ENCODE measurements at places on chromosomes 1 and 21.

DNA sequence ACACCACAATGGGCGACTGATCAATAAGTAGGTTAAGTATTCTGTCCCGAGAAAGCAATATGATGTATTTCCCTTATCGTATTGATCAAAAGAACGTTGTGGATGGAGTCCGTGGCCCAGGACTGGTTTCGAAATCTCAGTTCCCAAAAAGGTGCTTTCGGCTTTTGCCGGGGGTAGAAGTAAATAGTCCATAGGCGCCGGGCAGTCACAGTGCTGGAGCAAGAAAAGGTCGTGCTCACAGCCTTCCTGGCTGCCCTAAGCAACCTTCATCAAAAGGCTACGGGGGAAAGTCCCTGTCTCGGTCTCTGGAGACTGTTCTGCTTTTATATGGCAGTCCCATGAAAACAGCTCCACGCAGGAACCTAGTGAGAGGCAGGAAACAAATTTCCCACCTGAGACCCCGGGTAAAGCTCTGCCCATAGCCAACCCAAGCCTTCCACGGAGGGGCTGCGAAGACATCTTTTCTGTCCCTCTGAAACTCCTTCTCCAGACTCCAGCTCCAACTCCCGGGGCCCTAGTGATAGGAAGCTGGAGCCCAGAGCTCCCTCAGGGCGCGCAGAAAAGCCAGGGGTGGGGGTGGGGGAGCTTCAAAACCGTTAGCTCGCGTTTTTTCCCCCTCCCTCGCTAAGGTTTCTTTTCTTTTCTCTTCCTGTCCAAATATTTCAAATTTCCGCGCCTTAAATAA is 7.0 kb downstream of the CDKN2C start:
- no peak for DNase-seq

DNA sequence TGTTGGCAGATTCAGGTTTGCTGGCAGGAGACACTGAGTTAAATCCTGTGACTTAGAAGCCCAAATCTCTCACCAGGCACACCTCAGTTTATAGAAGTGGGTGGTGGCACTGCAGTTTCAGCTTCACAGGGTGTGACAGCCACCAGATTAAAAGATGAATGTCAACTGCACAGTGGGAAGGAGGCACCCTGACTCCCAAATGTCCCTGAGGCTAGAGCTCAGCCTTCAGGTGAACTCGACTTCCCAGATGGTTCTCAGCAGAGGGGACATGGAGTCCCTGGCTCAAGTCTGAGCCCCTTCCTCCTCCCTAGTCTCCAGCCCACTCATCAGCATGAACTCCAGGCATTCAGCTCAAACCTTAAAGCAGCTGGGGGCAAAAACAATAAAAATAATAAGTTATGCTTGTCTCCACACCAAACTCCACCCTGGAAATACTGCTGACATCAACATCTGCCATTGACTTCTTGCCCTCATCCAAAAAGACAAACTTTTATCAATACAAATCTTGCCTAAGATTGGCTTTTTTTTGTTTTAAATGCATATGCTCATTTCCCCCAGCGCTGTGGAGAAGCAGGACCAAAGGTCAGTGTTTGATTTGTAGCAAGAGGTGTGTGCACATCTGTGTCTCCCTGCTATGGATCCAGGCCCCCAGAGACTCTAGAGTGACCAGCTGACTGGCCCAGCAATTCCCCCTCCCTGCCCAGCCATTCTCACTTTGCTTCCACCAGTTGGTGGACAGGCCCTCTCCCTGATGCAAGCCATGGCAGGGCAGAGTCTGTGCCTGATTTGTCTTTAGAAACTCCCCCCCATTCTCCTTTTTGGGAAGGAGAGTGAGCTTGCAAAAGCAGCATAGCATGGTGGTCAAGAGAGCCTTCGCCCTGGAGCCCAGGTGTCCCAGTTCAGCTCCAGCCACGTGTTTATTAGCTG is 18.5 kb upstream of the S100A7 start:
- DNase-seq: no peak

DNA sequence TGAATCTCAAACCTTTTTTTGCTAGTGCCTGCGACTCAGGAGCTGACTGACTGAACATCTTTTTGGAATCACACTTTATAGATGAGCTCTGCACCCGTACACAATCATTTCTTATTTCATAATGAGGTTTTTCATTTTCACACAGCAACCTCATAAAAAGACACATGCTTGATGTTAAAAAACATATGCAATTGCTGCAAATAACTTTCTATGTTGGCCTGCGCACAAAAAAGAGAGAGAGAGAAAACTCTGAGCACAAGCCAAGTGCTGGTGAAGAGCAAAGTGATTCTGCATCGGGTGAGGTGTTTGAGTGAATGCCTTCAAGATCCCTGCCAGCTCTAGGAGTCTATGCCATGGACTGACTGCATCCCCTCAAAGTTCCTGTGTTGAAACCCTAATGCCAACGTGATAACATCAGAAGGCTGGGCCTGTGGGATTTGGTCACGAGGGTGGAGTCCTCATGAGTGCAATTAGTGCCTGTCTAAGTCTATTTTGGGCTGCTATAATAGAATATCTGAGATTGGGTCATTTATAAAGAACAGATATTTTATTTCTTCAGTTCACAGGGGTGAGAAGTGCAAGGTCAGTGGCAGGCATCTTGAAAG is 36.6 kb downstream of the C1orf87 start:
- no peak for DNase-seq

GRCh38 chr1:34164771-34165391 is at the start of gene CSMD2:
TSS of gene CSMD2 (minus strand) at chr1:34165230. CDS start at chr1:34165097, 133 bp downstream.
- DNase-seq: no peak

DNA sequence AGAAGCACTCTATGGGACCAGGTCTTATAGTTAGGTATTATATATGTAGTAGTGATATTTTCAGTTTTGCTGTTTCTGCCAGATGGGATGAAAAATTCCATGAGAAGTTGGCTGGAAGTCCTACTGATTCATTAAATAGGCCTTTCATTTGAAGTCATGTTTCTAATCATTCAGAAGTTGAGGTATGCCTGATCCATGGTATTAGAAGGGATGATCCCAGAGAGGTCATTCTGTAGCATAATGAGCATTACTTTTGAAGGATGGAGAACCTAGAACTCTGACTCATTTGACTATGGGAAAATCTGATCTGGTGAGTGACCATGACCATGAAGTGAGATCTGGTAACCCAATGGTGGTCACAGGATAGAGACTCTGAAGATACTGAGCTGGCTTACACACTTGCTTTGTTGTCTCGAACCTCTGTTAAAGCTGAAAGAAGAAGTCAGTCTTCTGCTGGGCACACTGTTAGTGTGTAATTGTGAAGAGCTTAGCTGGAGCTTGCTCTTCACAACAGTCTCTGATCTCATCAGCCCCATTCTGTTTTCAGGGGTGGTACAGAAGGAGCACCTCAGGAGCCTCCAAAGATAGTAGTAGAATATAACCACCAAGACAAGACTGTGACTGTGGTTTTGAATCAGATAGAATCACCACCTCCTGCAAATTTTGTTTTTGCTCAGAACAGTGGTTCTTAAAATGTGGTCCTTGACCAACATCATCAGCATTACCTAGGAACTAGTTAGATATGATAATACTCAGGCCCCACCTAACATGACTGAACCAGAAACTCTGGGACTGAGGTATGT is 9.0 kb downstream of the MGST3 start:
- DNase-seq: no peak

DNA sequence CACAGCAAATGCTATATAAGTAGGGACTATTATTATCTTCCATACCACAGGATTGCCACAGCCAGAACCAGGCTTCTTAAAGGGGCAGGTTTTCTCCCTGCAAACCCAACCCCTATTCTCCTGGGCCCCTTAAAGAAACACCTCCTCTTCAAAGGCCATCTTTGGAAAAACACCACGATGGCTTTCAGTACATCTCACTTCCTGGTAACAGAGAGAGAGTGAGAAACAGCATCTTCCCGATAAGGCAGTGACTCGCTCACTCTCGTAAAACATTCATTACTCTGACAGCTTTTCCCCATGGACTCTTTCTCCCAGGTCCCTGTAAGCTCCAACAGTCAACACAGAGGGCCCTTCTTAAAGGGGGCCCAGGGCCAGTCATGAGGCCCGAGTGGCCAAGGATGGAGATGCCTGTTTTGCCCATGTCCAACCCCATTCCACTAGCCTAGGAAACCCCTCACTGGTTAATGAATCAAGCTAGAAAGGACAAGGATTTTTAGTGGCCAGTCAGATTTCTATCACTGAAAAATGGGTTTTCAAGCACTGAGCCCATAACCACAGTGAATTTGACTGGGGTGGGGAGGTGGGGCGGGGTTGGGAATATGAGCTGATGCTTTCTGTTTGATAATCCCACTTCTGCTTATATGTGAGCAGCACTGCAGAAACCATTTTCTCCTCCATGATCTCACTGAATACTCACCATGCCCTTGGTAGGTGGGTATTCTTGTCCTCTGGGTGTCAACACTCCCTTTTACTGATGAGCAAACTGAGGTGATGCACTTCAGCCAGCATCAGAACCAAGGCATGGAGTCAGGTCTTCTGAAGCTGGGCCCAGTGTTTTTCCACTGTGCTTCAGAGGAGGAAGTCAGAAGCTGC is 3.6 kb upstream of the NAV1 start:
- no peak for DNase-seq

DNA sequence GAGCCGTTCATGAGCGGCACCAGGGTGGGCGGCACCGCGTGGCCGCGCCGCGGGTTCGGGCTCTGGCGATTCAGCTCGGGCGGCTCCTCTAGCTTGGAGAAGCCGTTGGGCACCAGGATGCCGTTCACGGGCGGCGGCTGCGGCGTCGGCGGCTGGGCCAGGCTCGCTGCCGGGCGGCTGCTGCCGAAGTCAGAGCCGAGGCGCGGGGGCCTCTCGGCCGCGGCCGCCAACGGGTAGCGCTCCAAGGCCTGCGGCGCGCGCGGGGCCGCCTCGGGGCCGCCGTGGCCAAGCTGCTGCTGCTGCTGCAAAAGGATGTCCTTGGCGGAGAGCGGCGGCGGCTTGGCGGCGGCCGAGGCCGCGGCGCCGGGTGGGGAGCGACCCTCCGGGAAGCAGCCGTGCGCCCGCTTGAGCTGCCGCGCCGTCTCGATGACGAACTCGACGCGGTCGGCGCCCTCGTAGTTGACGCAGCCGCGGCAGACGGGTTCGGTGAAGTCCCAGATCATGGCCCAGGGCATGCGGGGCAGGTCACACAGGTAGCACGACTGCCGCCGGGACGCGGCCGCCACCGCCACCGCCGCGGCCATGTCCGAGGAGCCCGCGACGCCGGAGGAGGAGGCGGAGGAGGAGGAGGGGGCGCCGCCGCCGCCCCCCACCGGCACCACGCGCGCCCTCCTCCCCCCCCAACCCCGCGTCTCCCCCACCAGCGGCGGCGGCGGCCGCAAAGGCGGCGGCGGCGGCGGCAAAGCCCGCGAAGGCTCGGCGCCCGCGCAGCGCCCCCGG is 877 bp downstream of the IRF2BP2 start:
- no peak for DNase-seq

DNA sequence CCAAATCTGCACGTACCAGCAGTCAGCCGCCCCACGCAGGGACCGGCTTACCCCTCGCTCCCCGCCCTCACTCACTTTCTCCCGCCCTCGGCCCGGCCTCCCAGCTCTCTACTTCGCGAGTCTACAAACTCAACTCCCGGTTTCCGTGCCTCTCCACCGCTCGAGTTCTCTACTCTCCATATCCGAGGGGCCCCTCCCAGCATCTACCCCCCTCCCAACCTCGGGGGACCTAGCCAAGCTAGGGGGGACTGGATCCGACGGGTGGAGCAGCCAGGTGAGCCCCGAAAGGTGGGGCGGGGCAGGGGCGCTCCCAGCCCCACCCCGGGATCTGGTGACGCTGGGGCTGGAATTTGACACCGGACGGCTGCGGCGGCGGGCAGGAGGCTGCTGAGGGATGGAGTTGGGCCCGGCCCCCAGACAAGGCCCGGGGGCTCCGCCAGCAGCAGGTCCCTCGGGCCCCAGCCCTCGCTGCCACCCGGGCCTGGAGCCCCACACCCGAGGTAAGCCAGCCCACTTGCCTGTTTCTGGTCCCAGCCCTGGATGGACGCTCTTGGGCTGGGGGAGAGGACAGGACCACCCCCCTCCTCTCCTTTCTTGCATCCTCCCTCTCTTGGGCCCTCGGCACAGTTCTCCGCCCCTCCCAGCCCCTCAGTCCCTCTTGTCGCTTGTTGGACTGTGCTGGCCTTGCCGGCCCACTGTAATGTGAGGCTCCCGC is at the start of gene ARTN:
ARTN (plus strand) TSS at position 416 of the 715 bp plus-strand sequence. CDS start 1,856 bp downstream, outside the sequence.
- DNase-seq: no peak

DNA sequence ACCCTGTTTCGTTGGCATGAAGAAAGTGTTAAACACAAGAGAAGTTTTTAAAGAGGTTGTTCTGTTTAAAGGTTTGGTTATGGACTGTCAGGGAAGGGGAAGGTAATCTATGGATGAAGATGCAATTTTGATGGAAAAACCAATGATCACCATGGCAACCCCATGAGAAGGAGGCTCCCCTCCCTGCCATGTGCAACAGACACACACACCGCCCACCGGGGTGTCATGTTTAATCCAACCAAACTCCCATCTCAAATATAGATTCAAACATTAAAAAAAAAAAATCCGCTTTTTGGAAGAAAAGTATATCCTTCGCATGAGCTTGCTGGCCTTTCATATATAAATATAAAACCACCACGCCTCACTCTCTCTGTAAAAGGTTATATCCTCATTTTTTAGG is 80.9 kb upstream of the KRTAP19-8 start:
- no peak for DNase-seq

- DNase-seq: no peak
Measured at GRCh38 chr1:58597996-58598395, 20.9 kb upstream of the TACSTD2 start.

GRCh38 chr21:44871576-44872269 is 1.8 kb downstream of the PTTG1IP start:
- no peak for DNase-seq

DNA sequence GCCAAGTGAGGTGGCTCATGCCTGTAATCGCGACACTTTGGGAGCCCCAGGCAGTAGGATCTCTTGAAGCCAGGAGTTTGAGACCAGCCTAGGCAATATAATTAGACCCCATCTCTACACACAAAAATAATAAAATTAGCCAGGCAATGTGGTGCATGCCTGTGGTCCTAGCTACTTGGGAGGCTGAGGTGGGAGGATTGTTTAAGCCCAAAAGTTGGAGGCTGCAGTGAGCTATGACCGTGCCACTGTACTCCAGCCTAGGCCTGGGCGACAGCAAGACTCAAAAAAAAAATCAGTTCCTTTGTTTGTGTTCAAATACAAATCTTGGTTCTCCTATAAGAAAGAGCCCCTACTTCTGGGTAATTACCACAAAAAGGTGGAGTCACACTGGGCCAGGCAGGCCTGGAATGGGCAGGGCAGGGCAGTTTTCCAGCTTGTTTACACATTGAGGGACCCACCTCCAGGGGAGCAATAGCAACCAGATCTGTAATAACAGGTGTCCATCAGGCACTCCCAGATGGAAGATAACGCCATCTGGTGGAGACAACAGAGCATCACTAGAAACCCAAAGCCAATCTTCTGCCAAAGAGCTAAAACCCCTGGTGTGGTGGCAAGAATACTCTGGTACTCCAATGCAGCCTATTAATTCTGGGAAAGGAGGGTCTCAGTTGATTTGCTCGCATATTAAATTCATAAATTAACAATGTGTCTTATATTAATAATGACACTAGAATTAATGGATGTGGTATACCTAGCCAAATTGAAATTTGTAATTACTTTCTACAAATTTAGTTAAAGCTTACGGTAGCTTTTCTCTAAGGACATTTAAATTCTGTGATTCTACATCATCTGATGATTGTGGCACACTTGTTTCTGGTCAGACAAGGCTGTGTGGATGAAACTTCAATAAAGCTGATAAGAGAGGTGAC is 13.2 kb downstream of the PPP1R15B start:
- peak; percentile 87 for DNase-seq
